ENCODE measurements at places on chromosomes 5 and 9. TPM values are rescaled to one million over a fixed set of nuclear protein-coding genes. Genes with fewer than 3 reads are reported as not detected.

GRCh38 chr5:148855249-148856008, 29.0 kb downstream of the ADRB2 start:
- DNase-seq: no peak

GRCh38 chr5:76223696-76224095, 140.5 kb downstream of the SV2C start:
- DNase-seq: no peak

DNA sequence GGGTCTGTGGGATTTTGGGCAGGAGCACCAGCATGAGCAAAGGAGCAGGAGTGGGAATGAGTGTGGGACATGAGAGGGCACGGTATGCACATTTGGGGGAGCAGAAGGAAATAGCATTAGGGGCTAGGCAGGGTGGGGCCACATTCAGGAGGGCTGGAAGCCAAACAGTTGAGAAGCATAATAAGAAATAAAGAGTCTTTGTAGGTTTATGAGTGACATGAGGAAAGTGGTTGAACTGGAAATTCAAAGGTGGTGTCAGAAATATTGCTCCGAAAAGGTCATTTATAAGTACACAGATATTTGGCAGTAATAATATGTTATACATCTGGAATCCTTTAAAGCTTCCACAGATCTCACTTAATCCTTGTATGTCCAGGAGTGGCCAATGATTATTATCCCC, 26.4 kb downstream of the ARHGEF28 start:
- DNase-seq: no peak

DNA sequence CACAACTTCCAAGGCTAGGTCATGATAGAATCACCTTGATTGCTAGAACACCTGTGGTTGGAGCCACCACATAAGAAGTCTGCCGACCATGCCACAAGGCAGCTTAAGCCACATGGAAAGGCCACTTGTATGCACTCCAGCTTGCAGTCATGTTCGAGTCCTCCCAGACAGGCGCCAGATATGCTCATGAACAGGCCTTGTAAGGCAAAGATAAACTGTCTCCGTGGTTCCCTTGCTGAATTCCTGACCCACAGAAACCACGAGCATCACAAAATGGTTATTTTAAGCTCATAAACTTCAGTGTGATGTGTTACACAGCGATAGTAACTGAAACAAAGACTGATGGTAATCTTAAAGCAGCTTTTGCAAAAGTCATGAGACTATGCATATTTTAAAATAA, 188.4 kb upstream of the DAPK1 start:
- no peak for DNase-seq

GRCh38 chr9:14909961-14910805, at the start of gene FREM1:
TSS of gene FREM1 (minus strand) at chr9:14910428. CDS start at chr9:14868977, 41,451 bp downstream.
- no peak for DNase-seq

DNA sequence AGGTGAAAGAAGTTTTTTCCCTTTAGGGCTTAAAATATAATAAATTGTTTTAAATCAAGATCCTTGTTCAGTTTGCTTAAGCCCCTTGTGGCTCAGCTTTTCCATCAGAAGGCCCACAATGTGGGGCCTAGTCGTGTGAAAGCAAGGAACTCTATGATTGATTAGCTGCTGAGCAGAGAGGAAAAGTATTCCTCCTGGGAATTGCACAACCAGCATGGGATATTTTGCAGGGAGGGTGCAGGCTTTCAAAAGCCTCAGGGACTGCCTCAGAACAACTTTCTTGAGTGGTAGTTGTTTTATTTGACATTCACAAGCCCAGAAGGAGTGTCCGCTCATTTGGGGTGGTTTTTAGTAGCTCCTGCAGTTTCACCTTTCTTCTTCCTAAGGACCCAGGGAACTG, 19.8 kb downstream of the TTC23L start:
- no peak for DNase-seq

The RFESD gene
- total RNA-seq: 1.7 TPM

DNA sequence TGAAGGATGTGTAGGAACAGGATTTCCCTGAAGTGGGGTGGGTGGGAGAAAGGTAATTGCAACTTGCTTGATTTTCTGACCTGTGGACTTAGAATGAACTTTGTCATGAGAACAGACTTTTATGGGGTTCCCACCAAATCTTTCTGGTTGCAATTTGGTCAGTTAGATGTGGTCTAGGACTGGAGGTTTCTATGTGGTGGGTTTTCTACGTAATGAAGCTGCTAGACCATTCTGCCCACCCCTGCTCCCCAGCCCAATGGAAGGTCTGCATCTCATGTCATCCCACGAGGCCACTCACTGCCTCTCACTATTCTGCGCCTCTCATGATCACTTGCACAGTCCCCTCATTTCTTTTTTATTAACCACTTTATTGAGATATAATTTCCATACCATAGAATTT, 37.9 kb upstream of the GZMA start:
- no peak for DNase-seq

GRCh38 chr9:120001536-120001935, 578.4 kb downstream of the CDK5RAP2 start:
- no peak for DNase-seq

The ACTBL2 gene
- not detected for total RNA-seq
